ENCODE measurements at places on chromosomes 3 and 15.

DNA sequence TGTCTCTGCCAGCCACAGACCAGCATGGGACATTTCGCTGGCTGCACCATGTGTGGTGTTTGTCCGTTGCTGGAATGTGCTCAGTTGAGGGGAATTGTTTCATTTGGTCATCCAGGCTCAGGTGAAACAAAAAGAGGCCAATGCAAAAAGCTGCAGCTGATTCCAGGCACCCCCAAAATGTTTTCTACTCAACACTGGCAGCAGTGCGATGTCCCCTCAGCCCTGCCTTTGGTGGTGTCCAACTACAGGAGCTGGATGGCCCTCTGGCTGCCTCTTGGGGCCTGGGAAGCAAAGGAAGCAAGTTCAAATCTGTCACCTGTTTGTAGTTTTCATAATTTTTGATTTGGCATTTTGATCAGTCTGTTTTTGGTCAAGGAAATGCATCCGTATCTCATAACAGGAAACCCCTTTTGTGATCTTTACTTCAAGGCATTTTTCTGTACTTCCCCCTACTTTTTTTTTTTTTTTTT lies 141.8 kb downstream of the EEFSEC start:
- DNase-seq: peak; percentile 51

GRCh38 chr15:82890338-82890994 lies 62.1 kb downstream of the HOMER2 start:
- no peak for DNase-seq

DNA sequence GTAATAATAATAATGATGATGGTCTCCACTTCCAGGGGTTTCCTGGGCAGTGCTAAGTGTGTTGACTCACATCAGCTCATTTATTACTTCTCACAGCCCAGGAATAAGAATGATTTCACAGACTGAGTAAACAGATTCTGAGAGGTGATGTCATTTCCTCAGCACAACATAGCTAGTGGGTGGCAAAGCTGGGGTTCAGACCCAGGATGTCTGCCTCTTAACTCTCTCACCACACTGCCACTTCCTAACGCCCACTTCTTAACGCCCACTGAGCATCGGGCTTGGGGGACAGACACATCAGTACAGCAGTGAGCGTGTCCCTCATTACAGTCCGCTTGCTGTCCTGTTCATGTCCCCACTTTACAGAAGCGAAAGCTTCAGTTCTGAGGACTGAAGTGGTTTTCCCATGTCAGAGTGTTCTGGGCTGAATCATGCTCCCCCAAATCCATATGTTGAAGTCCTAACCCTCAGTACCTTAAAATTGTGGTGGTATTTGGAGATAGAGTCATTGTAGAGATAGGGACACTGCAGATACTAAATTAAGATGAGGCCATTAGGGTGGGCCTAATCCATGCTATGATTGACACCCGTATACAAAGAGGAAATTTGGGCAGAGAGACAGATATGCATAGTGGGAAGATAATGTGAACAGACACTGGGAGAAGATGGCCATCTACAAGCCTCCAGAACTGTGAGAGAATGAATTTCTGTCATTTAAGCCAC lies 68.0 kb downstream of the ATP2B2 start:
- peak; percentile 78 for DNase-seq

DNA sequence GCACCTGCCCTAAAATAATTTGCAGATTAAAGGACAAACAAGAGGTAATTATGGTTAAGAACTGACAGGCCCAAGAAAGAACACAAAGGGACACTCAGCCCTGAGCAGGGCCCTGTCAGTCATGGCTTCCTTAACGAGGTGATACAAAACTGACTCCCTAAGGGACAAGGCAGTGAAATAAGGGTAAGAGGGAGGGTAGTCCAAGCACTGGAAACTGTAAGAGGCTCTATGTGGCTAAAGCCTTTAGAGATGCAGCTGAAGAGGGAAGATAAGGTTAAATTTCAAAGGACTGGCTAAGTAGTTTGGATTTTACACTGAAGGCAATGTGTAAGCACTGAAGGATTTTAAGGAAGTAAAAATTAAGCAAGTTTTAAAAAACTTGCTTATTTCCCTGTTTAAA lies 3.9 kb downstream of the ATR start:
- no peak for DNase-seq

DNA sequence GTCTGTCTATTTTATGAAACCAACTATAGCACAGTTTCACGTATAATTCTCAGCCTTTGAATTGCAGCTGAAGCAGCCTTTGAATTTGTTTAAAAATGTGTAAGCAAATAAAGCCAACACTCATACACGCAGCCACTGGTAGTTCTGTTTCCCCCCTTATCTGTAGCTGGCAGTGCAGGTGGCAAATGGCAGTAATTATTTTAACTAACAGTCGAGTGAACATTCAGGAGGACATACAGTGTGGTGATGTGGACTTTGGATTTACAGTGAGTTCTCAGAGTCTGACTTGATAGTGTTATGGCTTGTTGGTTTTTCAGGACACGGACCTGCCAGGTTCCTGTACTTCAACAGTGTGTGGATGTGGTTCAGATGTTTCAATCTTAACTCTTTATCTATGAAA lies 64.0 kb upstream of the SKOR1 start:
- no peak for DNase-seq

GRCh38 chr15:98779463-98780071 lies 131.2 kb downstream of the IGF1R start:
- peak; percentile 74 for DNase-seq

DNA sequence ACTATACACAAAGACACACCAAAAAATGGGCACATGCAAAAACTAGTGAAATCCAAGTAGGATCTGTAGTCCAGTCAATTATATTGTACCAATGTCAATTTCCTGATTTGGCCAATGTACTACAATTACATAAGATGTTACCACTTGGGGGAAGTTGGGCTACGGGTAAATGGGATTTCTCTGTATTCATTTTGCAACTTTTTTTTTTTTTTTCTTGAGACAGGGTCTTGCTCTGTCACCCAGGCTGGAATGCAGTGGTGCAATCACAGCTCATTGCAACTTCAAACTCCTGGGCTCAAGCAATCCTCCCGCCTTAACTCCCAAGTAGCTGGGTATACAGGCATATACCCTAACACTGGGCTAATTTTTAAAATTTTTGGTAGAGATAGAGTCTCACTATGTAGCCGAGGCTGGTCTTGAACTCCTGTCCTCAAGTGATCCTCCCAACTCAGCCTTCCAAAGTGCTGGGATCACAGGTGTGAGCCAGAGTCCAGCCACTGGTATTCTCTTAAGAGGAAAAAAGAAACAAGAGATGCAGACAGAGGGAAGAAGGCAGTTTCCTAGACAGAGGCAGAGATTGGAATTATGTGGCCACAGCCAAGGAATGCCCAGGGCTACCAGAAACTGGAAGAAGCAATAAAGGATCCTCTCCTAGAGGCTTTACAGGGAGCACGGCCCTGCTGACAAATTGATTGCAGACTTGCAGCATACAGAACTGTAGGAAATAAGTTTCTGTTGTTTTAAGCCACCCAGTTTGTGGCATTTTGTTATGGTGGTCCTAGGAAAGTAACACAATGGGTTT lies 33.3 kb downstream of the TFDP2 start:
- no peak for DNase-seq

GRCh38 chr3:188911026-188911850 lies 260.5 kb upstream of the TPRG1 start:
- DNase-seq: no peak

- DNase-seq: no peak
These were observed 5.7 kb downstream of the XIRP1 start for GRCh38 chr3:39186692-39187151.

DNA sequence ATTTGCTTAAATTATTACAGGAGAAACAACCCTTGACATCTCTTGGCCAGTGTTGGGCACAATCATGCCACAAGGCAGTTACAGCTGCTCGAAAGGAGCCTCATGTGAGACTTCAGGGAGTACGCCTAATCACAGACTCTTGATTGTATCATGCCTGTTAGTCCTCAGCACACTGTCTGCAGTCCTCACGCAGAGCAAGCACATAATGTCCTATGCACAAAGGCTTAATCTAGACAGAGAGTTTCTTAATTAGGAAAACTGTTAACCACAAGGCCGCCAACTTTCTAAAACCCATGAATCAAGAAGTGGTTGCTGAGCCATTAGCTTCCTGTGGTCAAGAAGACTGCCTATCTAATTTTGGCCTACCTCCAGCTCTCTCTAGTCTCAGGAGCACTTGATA lies 172.0 kb downstream of the UNC13C start:
- no peak for DNase-seq
